Fibroblast of the aortic adventitia (primary cell): ENCODE measurements at places on chromosomes 16 and 17.

DNA sequence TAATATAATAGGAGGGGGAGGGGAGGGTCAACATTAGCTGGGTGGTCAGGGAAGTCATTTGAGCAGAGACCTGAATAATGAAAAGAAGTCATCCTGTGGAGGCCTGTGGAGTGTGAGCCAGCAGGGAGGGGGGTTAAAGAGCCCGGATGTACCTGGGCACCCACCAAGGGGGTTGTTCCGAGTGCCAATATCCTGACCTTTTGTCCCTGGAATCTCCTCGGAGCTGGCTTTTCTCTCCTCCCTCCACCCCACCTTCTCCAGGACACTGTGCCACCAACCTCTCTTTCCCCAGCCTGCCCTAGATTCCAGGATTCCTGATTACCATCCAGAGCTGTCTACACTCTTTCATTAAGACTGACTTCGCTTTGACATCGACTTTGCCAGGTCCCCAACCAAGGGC lies 6.2 kb downstream of the SHBG start:
- no peak for DNase-seq

DNA sequence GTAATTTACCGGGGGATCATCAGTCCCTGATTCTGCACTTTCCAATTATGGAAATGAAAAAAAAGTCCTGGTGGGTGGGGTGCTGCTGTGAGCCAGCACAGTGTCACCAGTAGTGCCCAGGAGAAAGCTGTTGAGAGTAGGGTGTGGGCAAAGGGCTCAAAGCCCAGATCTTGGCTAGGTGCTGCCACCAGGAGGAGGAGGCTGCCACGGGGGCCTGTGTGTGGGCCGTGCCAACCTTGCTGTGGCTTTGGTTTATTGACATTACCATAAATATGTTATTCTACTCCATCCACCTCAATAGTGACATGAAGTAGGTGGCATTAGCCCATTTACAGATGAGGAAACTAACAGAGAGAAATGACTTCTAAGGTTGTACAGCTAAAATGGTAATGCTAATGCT lies 6.7 kb upstream of the PRPSAP2 start:
- DNase-seq, result no peak

DNA sequence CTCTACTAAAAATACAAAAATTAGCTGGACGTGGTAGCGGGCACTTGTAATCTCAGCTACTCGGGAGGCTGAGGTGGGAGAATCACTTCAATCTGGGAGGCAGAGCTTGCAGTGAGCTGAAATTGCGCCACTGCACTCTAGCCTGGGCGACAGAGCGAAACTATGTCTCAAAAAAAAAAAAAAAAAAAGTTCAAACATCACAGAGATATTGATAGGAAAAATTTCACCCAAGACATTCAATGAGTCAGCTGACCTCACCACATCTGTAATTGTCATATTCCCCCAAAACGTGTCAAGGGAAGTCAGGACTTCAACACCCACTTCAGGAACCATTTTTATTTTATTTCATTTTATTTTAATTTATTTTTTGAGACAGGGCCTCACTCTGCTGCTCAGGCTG lies 8.0 kb upstream of the PRSS27 start:
- DNase-seq, result no peak

DNA sequence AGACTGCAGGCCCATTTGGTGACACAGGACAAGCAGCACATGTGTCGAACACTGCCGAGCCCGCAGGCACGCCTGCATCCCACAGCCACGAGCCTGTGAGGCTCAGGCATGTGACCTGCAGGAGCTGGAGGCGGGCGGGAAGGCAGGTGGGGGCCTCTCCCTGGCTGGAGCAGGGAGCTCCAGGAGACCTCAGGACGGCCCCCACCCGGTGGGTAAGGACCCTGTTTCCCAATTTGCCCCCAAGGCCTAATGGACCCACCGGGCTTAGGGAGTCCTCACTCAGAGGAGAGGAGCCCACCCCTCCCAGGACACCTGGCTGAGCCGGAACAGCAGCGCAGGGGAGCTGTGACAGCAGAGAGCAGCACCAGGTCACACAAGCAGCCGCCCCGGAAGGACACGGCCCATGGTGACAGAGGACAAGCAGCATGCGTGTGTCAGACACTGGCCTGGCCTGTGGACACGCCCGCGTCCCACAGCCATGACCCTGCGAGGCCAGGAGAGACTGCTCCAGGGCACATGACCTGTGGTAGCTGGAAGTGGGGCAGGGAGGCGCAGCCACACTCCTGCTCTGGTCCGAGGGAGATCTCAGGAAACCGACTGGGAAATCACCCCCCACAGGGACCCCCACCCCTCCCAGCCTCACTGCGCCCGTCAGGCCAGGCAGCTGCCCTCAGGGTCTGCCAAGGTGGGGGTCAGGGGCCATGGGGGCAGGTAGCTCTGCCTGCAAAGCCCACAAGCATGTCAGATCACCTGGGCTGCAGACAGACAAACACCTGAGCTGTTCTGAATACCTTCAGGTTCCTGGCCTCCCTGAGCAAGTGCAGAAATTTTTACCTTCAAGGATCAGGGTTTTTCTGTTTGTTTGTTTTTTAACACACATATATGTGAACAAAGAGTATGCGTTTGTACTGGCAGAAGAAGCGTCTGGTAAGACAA lies 2.4 kb downstream of the SPSB3 start:
- no peak for DNase-seq

GRCh38 chr17:58427807-58428206 lies 10.5 kb upstream of the RNF43 start:
- no peak for DNase-seq

GRCh38 chr17:48468299-48468698 lies 38.3 kb upstream of the SKAP1 start:
- DNase-seq, result no peak

DNA sequence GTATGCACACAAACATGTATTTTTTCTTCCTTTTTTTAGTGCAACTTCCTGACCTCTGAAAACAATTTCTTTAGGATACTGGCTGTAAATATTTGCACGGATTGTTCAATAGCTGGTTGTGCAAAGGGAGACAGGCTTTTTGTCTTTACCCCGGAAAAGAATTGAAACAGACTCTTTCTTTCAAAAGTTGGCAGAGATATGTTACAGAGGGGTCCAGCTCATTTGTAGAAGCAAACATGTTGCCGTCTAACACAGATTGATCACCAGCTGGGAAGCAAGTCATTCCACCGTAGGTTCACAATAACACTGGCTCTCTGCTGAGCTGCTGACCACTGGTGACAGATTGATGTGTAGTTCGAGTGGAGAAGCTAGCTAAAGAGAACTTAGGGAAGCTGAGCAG lies 130.9 kb downstream of the STX8 start:
- DNase-seq, result no peak

GRCh38 chr17:74686761-74687160 lies 26.0 kb downstream of the CD300LF start:
- no peak for DNase-seq

- no peak for DNase-seq
These were observed 5.6 kb upstream of the TMEM88 start for GRCh38 chr17:7849130-7849750.

DNA sequence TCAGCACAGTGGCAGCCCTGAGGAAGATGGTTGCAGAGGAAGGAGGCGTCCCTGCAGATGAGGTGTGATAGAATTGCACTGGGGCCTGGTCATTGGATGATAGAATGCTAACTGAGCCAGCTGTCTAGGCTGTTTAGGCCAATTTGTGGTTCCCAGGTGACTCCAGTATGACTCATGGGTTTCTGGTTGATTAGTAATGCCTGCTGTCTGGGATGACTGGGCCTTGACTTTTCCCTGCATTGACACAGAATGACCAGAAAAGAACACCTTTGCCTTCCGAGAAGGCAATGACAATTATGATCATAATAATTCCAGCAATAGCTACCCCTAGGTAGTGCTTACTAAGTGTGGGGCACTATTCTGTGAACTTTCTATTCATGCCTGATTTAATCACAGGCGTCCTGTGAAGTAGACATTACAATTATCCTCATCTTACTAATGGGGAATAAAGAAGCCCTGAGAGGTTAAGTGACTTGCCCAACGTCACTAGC lies 31.5 kb downstream of the USP43 start:
- DNase-seq, result no peak
